ENCODE measurements at places on chromosomes 7 and 10.

- no peak for DNase-seq
These were observed 174.2 kb downstream of the PTN start for GRCh38 chr7:137169282-137169698.

- DNase-seq, result no peak
These were observed 30.5 kb upstream of the TRIM8 start for GRCh38 chr10:102613785-102614184.

GRCh38 chr10:13206546-13207443 is 27.4 kb downstream of the UCMA start:
- no peak for DNase-seq

DNA sequence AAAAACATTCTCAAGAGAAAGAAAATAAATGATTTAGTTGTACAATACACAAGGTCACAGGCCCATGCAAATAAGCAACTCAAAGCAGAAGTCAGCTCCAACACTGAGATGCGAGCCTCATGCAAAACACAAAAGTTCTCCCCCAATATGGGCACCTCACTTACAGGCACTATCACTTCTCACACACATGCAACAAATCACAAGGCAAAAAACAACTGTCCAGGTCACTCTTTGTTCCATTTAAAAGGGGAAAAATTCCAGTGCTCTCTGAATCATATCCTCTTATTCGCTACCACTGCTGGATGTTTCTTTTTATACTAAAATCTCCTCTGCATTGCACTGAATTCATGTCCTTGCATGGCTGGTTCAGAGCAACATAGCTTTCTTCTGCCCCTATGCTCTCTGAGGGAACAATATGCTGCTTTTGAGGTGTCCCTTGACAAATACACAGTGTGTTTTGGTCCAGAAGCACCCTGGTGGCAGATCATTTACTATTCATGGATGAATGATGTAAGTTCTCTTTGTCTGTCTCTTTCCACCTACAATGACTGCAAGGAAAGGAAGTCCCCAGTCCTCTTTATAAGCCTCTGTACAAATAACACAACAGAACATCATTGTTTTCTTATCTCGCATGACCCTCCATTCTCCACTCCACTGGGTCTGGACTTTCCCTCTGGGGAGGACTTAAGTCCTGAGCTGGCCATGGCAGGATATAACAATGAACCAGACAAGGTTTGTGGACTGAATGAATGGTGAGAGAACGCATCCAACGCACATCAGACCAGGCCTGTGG is 85.4 kb upstream of the GSDME start:
- DNase-seq, result no peak

DNA sequence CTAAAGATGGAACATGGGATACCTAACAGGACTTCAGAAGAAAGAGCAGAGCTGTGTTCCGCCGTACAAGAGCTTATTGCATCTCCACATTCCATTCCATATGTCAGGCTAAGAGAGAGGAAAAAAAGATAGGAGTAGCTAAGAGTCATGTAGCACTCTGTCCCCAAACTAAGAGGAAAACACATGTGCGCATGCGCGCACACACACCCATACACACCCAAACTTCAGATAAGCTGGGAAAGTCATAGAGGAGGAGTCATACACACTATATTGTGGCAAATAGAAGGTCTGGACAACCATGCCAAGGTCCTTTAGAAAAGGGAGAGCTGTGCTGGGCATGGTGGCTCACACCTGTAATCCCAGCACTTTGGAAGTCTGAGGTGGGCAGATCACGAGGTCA is 132.4 kb downstream of the RAB11FIP2 start:
- DNase-seq, result no peak

- DNase-seq, result no peak
These were observed 32.4 kb downstream of the SPDYE6 start for GRCh38 chr7:102323914-102324195.

DNA sequence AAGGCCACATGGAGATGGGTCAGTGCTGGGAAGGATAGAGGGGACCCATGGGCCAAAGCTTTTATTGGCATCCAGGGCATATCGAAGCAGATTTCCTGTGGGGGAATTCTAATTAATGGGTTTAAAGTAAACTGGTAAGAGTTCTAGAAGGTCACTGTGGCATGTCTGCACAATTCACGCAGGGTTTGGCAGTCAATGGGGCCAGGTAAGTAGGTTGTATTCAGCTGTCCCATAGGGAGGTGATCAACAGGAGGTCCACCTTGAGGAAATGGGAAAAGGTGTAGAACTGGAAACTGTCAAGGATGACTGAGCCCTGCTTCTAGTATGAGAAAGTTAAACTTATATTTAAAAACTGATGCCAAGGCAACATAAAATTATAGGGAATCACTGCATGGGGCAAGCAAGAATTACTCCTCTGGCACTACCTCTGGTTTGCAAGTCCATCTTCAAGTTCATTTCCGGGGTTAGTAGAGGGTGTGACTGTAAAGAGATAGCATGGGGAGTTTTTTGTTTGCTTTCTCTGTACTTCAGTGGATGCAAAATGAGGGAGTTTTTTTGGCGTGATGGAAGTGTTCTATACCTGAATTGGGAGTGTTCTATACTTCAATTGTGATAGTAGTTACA is 22.5 kb downstream of the TBC1D12 start:
- no peak for DNase-seq

- DNase-seq, result no peak
These were observed 47.4 kb downstream of the IGF2BP3 start for GRCh38 chr7:23422909-23423308.

GRCh38 chr10:44435196-44435595 is 50.3 kb upstream of the CXCL12 start:
- no peak for DNase-seq

DNA sequence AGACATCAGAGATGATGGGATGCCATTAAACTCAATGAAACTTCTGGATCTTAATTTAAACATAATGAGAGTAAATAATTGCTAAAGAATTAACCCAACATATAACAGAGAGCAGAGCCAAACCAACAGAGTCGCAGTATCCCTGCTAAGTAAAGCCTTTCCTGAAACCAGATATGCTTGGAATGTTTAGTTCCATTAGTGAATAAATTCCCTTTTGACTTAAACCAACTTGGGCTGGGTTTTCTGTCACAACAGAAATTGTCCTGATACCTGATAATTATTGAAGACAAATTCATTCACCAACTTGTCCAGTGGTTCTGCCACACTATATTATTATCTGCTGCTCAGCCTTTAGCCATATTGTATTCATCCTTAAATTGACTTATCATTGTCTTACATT is 286.7 kb downstream of the FZD1 start:
- no peak for DNase-seq

- no peak for DNase-seq
These were observed 4.5 kb upstream of the GATA3 start for GRCh38 chr10:8049865-8050555.

- DNase-seq, result no peak
These were observed 1.8 kb downstream of the TUBAL3 start for GRCh38 chr10:5402798-5403197.

Measured in stimulated activated CD4-positive, alpha-beta T cell treated with anti-CD3 and anti-CD28 coated beads, Interleukin-15, amount 100 ng/mL, for 1 hour (primary cell).